Activated CD8-positive, alpha-beta T cell treated with anti-CD3 and anti-CD28 coated beads, Interleukin-2, amount 10 ng/mL, durations not matched to agents 7 days and 5 days (primary cell): ENCODE measurements at places on chromosomes 5 and 9.
A peak's percentile ranks its signal among the peaks of the same experiment; 100 is the strongest.

DNA sequence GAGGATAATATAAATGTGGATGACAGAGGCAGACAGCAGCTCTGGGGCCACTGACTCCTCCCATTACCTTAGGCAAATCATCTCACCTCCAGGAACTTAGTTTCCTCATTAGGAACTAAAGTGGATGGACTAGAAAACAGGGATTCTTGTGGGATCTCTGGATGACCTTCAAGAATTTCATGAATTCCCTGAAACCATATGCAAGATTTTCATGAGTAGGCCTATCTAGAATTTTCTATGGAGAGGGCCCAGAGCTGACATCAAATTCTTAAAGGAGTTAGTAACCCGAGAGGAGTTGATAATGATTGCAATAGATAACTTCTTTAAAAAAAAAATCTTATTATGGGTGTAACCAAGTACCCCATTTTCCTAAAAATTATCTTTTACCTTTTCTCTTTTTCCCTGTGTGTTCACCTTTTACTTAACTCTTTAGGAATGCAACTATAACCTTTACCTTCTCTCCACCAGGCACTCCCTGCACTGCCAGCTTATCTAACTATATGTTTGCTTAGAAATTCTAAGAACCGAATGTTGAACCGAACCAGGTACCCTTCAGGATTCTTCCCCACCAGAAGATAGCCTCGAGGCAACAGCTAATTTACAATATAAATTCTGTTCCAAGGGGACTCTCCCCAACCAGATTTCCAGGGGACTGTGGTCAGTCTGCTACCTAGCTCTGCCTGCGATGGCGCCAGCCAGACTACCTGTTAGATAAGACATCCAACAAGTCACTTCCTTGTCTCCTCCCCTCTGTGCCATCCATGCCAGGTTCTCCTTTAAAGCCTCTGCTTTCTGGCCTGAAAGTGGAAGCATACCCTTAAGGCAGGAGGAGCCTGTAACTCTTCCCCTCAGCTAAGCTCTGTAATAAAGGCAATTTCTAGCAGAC is 86.0 kb downstream of the GCNT4 start:
- no peak for DNase-seq

- peak; percentile 15 for DNase-seq
Observed at GRCh38 chr5:170736966-170737365, 46.6 kb upstream of the GABRP start.

DNA sequence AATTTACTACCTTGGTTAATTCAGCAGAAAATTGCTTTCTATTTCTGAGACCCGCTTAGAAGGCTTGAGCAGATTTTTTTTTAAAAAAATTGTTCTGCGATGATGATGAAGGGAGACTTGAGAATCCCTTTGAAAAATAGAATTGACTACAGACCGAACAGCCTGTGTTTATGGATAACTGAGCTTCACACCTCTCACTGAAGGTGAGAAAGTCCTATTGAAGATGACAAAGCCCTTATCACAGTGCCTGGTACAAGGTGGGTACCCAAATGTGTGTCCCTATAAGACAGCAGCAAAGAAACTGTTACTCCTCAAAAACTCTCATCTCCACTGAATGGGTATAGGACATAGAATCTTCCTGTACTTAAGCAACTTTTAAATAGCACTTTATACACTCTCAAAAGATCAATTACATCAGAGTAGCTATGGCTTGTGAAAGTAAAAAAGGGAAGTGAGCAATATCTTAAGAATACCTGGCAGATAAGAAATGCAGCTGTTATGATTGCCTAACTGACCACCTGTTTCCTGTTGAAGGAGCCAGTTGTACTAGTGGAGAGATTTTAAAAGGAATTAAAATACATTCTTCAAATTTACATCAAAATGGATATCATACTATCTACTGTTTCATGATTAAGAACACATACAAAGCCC is 419.7 kb downstream of the CHSY3 start:
- DNase-seq: no peak

DNA sequence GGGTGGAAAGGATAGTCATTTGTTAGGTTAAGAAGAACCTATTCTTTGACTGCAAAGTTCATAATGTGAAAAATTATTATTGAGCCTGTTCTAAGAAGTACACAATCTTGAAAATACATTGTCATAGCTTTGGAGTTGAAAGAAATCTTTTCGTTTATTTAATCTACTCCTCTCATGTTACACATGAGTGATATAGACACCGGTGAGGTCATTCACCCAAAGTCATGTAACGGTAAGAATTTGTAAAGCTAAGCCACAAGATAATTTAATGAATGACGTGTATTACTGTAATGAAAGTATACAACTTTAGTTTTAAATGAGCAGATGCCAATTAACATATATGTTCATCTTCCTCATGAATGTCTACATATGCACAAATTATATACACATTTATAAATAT is 284.1 kb upstream of the PDE4D start:
- no peak for DNase-seq

GRCh38 chr5:44356231-44356630 is 33.0 kb downstream of the FGF10 start:
- DNase-seq: no peak
